ENCODE measurements at places on chromosomes 6 and 20.

GRCh38 chr6:4021854-4022695 is 56.9 kb downstream of the FAM217A start:
- no peak for DNase-seq

GRCh38 chr20:50376179-50376887 is 133.8 kb upstream of the PTPN1 start:
- DNase-seq: no peak

DNA sequence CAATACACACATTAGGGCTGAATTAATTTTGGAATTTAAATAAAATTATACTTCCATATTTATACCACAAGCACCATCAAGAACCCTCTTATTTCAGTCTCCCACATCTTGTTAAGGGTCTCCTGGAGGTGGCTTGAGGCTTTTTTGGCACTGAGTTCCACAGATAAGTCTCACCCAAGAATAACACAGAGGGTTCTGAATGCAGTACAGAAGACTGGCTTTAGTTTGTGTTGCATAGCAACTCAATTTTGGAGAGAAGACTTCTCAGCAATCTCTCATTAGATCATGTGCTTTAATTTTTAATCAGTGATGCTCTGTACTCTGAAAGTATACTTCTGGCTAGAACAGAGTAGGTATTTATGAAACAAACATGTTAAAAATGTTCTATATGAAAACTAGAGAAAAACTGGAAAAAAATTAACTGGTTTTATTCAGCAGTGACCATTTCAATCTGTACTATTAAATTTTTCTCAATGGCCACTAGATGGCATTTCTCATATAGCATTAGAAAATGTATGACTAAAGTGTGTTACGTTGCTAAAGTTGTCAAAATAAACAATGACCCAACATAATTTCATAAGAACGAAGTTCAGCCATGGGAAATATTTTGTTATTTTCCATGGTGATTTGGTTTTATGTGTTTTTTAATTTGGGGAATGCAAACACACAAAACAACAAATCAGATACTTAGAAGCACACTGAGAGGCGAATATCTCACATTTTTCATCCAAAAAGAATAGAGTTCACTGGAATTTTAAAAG is 32.7 kb upstream of the MAP7 start:
- DNase-seq: no peak

DNA sequence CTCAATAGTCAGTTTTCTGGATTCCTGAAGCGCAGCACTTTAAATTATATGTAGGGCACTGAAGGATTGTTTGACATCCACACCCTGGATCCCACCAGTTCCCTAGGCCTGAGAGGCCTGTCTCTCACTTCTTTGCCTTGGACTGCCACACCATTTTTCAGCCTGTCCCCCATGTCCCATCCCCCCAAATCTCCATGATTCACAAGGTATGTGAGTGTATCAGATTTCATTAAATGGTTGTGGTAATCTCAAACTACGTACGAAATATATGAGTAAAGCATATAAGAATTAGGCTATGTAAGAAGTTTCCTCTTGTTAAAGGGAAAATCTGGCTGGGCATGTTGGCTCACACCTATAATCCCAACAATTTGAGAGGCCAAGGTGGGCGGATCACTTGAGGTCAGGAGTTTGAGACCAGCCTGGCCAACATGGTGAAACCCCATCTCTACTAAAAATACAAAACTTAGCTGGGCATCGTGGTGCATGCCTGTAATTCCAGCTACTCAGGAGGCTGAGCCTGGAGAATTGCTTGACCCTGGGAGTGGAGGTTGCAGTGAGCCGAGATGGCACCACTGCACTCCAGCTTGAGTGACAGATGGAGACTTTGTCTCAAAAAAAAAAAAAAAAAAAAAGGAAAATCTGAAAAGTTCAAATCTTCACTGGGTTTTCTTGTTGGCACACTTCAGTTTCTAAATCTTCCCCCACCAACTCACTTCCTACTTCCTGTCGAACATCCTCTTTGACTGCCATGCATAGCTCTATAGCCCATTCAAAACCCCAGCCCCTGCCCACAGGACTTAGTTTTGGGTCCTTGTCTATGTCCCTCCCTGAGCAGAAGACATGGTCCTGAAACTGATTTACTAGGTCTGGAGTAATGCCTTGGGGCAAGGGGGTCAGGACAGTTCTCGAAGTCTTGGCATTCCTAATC is 97.3 kb upstream of the SHLD1 start:
- DNase-seq: no peak

- DNase-seq: no peak
These were observed 100.2 kb upstream of the CDYL start for GRCh38 chr6:4676016-4676415.

DNA sequence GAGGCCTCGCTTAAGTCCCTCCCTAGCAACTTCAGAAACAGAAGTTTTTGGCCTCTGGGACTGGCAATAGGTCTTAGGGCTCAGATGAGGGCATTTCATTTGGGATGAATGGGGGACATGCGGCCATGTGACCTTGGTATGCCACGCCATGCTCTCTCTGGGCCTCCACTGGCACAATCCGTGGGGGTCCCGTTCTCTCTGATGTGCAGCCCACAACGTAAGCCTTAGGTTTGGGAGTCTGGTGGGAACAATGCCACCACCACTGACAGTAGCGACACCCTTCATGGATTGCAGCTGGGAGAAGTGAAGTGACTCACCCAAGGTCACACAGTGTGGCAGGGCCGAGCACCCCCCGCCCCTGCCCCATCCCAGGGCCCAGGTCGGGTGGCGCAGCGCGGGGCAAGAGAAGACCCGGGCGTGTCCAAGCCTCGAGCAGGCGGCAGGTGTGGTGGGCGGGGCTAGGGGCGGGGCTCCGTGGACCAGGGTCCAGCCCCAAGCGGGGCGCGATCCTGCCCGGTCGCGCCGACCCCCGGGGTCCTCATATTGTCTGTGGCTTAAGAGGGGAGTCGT is 864 bp upstream of the CEBPB start:
- no peak for DNase-seq

DNA sequence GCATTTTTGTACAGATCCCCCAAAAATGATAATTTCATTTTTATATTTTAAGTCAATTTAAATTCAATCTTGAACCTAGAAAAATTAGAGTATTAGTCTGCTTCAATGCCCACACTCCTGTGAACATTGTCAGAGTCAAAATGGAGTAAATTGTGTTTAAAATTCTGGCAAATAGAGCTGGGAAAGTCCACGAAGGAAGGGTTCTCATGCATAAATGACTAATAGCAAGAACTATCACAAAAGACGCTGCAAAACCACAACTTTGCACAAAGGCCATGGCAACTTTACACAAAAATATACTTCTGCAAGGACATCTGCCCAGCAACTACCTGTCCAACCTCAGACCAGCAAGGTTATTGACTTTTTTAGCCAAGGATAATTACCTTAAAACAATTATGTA is 203.2 kb upstream of the SMLR1 start:
- DNase-seq: no peak

DNA sequence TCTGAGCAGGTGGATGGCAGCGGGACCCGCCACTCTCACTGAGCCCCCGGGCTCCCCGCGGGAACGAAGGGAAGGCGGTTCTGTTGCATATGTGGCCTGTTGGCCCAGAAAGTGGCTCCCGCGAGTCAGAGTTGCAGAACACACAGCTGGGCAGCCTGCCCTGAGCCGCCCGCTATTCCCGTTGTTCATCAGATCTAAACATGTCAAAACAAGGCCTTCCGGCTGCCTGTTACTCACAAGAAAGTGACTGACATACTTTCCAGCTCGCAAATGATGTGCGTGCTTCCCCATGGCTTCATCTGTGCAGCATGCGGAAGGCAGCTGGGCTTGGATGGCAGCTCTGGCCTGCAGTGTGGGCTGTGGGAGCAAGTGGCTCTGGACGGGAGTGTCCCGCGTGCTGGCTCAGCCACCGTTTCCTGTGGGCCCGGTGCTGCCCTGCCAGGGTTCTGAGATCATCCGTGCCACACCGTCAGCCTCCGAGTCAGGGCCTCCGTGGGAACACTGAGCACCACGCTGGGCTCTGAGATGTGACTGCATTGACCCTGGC is 227.3 kb downstream of the ERMARD start:
- DNase-seq: no peak

GRCh38 chr6:28351493-28351925 is 1.8 kb downstream of the ZKSCAN3 start:
- DNase-seq: no peak

DNA sequence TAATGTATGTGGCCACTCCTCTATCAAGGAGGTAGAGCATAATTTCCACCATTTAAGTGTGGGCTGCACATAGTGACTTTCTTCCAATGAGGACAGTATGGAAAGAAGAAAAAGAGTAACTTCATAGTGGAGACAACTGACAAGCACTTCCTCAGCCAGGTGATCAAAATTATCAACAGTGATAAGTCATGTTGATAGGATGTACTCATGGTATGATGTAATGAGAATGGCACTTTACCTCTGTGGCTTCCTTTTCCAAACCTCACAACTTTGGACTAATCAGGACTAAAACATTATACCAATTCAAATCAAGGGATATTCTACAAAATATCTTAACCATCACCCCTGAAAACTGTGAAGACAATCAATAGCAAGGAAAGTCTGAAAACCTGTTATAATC is 302.3 kb upstream of the CITED2 start:
- DNase-seq: no peak

GRCh38 chr20:31811796-31812728 is 7.1 kb upstream of the MYLK2 start:
- DNase-seq: no peak

DNA sequence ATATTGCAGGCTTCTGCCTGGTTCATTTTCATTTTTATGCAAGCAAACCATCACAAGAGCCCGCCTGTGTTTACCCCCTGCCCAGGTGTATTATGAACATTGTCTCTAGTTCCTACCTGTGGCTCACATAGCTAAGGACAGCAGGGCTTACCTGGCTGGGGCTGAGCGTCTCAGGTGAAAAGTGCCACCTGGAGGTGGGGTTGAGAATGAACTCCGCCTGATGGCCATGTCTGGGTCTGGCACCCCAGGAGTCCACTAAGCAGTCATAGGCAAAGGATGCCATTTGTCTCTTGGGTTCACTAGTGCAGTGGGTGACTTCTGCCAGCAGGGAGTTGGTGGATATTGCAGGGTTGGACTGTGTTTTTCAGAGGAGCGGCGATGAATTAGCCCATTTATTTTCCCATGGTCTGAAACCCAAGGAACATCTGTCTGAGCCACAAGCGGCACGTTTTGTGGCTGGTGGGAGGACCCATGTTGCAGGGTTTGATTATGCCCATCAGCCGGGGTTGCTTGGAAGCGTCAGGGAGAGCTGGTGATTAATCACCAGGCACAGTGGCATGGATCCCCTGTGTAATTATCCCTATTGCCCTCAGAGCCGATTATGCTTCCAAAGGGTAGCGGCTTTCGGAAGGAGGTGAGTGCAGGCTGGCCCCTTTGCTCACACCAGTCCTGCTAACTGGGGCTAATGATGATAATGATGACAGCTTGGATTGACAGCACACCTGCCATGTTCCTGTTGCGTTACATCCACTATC is 92.1 kb downstream of the CDH26 start:
- no peak for DNase-seq

- no peak for DNase-seq
These were observed 71.4 kb downstream of the MAFB start for GRCh38 chr20:40617594-40617993.

- no peak for DNase-seq
These were observed 50.5 kb downstream of the SCAND1 start for GRCh38 chr20:35903843-35904242.

DNA sequence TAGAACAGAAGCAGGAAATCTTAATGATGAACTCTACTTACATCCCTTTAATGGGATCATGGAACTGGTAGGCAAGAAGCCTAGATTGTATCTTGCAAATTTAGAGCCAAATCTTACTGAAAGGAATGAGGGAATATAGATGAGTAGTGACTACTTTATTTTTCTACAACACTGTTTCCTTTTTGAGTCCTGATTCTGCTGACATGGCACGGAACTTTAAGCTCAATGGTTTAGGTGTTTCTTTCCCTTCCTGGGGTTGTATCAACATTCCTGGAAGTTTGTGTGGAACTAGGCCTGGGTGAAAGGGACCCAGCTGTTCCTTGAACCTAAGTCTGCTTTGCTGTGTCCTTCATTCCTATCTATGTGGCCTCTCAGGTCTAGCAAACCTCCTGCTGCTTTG is 705.3 kb upstream of the FLRT3 start:
- no peak for DNase-seq

Data from stimulated activated CD8-positive, alpha-beta memory T cell treated with anti-CD3 and anti-CD28 coated beads, Interleukin-4, amount 100 ng/mL, for 1 hour (primary cell).